Activated CD8-positive, alpha-beta memory T cell treated with anti-CD3 and anti-CD28 coated beads for 1 hour (primary cell): ENCODE measurements at places on chromosomes 3 and 15.

DNA sequence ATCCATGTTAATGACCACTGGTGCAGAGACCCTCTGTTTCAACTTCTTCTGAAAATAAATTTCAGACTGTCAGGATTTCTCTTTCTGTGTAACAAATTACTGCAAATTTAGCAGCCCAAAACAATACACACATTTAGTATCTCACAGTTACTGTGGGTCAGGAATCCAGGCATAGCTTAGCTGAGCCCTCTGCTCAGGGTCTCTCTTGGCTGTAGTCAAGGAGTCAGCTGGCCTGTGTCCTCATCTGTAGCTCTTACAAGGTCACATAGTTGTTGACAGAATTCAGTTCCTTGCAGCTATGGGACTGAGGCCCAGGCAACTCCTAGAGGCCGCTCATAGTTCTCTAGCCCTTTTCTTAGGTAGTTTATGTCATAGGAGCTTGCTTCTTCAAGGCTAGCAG is 51.9 kb downstream of the NKIRAS1 start:
- no peak for DNase-seq

- DNase-seq, result no peak
Measured at GRCh38 chr3:149299938-149300801, 33.3 kb downstream of the TM4SF18 start.

DNA sequence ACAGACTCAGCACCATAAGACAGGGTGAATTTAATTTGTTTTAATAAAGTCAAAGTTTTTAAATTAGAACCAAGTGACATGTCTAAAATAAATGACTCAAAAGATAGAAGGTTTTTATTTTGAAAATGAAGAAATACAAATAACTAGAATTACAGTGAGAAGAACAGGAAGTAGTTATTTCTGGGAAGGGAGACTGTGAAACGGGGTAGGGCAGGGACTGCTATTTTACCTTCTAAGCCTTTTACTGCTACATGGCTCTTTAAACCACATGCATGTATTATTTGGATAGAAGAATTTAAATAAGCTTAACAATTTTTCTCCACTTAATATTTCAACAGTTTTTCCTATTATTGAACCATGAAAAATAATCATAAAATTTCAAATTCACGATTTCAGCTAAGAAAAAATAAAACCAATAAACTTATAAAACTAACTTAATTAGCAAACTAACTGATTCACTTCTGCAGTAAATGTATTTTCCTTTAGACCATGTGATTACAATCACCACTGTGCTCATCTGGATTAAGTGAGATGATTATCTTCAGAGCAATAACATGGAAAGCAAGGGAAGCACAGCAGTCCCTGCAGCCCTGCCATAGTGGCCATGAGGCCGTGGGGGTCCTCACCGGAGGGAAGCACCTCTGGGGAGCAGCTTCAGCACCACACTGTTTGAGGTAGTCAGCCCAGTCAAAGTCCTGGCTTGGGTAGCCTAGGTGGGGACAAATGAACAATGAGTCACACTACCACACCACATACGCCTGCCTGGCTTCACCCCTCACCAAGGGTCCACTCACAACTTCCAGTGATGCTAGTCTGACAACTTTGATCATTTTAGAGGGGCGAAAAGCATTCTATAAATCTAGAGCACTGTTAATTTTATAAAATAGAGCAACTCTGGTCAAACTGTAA is 28.3 kb upstream of the STIMATE start:
- DNase-seq, result no peak

- no peak for DNase-seq
Measured at GRCh38 chr3:190677001-190677400, 163.1 kb downstream of the IL1RAP start.

DNA sequence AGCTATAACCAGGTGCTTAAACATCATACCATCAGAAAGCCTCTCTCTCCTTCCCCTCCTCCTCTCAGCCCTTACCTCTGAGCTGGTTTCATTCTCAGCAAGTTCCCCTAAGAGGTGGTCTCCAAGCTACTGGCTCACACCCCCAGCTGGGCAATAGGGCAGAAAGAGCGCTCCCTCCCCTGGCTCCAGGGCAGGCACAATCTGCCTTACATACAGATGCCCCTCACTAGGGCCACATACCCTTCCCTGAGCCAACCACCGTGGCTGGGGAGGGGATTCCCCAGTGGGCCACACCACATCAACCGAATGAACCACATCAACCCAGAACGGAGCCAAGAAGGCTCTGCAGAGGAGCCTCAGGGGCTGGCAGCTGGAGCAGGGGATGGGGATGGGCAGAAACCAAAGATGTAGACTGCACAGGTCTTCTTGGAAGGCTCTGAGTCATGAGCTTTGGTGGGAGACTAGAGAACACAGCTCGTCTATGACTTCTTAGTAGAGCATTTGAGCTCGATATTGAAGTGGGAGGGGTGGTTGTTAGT is 4.6 kb upstream of the FBLN2 start:
- DNase-seq, result peak; percentile 26
